Stimulated activated CD8-positive, alpha-beta memory T cell treated with anti-CD3 and anti-CD28 coated beads, Interleukin-7, amount 100 ng/mL, for 24 hours (primary cell): ENCODE measurements at places on chromosomes 5 and 9.

DNA sequence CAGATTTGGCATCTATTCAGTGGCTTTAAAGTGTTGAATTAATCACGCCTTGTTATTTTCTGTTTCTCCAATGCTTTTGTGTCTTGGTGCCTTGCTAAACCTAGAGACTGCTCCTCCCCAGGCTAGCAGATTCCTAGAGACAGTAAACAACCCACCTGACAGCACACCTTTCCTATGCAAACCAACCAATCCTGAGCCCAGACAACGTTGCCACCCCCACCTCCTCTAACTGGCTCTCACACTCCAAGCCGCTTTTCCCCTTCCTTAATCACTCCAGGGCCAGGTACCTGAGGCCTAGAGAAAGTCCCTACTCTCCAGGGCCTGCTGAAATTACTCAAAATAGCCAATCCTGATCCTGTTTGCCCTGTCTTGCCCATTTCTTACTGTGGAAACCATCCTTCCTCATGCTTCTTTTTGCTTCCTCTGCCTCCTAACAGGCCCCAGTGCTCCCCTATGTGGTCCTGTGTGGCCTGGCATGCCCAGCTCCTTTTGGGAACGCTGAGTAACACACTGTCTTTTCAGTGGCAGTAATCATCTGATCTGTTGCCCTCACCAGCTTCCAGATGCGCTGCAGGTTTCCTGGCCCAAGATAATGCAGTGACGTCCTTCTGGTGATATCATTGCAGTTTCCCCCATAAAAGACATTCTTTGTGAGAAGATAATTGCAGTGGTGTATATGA lies 53.4 kb downstream of the GAS1 start:
- no peak for DNase-seq

DNA sequence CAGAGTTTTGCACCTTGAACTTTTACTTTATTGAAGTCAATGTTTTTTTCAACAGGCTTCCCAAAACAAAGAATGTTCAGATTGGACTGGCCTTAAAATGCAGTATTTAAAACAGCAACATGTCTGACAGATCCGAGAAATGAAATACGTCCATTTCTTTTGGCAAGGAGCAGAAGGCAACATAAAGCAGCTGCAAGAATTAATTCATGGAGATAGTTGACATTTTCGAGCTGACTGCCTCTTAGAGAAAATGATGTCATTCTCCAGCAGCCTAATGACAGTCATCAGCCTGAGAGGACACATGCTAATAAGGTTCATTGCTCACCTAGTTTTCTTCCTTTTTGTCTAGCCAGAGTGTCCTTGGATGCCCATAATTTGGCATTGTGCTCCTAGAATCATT lies 232.2 kb upstream of the SEMA6A start:
- no peak for DNase-seq

GRCh38 chr9:68844631-68845612 lies 139.9 kb downstream of the PIP5K1B start:
- no peak for DNase-seq

DNA sequence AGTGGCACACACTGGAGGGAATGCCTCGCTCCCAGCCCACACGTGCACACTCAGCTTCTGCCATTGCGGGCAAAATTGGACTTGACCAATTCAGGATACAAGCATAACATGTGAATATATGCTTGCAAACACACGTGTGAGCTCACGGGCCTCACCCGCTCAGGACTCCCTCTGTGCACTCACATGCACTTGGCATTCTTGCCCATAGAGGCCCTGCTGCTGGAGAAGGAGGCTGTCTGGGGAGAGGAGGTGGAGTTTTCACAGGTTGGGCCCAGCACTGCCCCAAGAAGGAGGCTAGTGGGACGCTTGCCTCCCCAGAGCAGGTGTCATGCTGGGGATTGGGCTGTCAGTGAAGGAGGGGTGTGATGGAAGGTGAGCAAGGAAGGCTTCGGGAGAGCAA lies 1.7 kb downstream of the MYMK start:
- DNase-seq: no peak
